ENCODE measurements at places on chromosomes 16 and 17.

DNA sequence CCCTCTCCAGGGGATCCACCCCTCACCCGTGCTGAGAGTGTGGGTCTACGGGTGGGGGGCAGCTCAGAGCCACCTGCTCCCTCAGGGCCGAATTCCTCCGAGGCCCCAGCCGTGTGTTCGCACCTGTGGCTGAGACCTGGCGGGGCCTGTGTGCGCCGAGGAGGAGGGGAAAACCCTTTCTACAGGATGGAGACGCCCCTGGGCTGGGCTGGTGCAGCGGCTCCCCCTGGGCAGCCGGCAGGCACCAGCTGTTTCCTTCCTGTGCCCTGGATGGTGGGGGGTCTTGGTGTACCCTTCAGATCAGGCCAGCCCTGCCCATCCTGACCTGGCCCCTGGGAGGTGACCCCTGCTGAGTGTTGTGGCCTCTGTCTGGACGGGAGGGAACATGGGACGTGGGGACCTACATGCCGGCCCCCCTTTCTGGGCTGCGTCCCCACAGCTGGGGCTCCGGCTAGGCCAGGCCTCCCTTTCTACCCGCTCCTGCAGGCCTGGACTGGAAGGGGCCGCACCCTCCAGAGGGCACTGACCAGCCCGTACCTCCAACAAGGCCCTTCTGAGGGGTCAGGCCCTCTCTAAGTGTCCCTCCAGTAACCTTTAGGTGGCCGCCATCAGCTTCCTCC lies 28.3 kb upstream of the PABPN1L start:
- no peak for DNase-seq

- peak; percentile 32 for DNase-seq
Observed at GRCh38 chr17:78258323-78259191, 27.1 kb downstream of the TMEM235 start.

DNA sequence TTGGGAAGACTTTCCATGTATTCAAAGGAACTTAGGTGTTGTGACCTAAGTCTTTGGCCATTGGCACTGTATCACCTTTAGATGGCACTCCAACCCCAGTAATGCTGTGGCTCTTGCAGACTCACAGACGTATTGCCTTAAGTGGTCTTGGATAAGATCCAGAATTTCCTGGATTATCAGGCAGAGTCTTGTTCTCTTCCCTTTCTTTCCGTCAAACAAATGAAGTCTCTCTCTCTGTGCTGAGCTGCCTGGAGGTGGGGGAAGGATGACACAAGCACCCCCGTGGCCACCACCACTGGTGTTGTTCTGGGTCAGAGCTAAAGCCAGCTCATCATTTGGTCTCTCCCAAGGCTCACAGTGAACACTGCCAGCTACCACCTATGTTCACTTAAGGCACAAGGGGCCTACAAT lies 789.9 kb upstream of the KIF2B start:
- DNase-seq = no peak

- DNase-seq = no peak
Observed at GRCh38 chr16:27967169-27967568, 96.3 kb downstream of the GSG1L start.

GRCh38 chr16:18979936-18980335 lies 3.8 kb upstream of the TMC7 start:
- DNase-seq = no peak

- DNase-seq = no peak
Observed at GRCh38 chr16:11234884-11235702, 20.9 kb downstream of the SOCS1 start.

GRCh38 chr16:21083729-21084268 lies 66.8 kb downstream of the DNAH3 start:
- DNase-seq = no peak

DNA sequence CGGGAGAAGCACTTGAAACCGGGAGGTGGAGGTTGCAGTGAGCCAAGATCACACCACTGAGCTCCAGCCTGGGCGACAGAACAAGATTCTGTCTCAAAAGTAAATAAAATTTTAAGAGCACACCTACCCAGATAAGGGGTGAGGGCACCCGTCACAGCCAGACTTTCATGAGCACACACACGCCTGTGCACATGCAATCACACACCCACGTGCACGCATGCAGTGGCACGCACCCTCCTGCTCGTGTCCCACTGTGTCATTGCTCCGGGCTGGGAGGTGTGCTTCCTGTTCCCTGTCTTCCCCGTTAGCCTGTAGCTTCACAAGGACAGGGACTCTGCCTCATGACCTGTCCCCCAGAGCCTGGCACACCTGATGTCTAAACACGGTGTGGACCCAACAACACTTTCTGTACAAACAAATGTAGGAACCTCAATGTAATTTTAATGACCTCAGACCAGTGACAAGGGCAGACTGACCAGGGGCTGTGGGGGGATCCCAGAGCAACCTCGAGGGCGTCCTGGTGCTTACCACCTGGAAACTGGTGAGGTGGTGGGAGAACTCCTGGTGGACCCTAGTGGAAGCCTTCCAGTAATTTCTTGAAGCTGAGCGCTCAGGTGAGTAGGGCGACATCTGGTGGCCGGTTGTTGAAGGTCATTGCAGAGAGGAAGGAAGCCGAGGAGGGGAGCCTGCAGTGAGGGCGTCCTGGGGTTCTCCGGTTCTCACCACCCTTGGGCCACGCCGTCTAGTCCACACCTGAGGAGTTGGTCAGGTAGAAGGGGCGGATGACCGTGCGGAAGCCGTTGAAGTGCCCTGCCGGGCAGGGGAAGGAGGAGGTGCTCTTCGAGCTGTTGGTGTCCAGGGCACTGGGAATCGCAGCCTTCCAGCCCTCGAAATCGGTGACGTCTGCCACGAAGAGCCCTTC lies 8.6 kb downstream of the LGALS3BP start:
- peak; percentile 70 for DNase-seq

DNA sequence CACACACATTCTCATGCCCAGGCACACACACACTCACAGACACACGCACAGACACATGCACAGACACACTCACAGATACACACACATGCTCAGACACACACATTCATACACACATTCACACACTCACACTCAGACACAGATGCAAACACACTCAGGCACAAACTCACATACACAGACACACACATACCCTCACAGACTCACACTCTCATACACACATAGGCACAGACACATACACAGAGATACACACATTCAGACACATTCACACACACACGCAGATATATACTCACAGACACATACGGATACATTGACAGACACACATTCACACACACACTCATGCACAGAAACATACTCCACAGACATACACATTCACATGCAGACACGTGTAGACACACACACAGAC lies 89.6 kb downstream of the RBFOX3 start:
- no peak for DNase-seq

DNA sequence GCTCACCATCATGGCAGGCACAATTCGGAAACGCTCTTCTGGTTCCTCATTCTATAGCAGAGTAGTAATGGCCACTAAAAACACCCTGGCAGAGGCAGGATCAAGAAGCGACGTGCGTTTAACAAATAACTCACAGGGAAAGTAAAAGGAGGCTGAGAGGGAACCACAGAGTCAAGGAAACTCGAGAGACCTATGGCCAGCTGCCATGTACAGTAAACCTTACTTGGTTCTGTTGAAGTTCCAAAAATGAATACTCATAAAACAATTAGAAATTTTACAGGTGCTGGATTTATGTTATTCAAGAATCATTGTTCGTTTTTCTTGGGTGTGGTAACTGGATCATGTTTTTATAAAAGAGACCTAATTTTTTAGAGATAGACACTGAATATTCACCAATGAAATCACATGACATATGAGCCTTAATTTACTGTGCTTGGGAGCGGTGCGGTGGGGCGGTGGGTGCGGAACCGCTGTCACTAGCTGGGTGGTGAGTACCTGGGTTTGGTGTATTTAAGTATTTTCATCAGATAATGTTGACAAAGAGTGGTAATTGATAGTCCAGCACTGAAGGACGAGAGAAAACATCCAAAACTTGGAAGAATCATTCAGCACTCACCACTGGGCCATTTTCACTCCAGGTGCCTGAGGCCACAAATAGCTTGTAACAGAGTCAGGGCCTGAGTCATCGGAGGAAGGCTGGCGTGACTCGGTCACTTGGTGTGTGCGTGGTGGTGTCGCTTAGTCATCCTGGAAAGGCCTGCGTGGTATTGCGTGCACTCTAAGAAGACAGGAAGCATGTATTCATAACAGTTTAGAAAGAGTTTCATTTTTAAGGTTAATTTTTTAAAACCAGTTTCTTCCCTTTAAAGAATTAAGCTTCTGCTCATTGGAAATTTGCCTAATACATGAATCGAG lies 135.4 kb upstream of the CHMP6 start:
- peak; percentile 66 for DNase-seq

DNA sequence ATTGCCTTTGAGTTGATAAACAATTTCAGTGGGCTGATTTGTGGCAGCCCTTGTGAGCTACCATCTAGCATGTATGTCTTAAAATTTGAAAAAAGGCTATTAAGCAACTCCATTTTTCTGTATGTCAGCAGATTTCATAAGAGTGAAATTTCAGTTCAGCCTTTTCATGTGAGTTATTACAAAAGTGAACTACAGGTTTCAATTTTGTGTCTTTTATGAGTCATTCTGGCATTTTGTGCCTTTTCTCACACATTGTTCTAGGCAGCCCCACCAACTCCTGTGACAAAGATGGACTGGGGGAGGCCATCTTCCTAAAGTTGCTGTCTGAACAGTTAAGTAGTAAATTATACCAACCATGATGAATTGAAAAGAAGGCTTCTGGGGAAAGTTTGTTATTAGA lies 52.1 kb downstream of the USP10 start:
- DNase-seq = no peak

DNA sequence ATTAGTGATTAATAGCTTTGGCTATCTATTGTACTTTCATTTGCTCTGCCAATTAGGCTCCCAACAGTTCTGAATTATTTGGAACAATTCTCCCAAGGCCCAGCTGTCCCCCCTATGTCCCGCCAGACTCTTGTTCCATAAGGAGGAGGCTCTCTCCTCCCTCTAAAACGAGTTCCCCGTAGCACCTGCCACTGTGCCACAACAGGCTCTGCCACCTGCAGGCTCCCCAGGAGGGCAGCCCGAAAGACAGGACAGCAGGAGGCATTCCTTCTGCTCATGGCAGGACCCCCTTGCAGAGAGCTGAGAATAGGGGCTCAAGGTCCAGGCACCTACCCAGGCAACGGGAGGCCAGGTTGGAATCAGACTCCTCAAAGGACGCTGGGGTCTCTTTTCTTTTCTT lies 9.0 kb downstream of the PITPNM3 start:
- DNase-seq = no peak

DNA sequence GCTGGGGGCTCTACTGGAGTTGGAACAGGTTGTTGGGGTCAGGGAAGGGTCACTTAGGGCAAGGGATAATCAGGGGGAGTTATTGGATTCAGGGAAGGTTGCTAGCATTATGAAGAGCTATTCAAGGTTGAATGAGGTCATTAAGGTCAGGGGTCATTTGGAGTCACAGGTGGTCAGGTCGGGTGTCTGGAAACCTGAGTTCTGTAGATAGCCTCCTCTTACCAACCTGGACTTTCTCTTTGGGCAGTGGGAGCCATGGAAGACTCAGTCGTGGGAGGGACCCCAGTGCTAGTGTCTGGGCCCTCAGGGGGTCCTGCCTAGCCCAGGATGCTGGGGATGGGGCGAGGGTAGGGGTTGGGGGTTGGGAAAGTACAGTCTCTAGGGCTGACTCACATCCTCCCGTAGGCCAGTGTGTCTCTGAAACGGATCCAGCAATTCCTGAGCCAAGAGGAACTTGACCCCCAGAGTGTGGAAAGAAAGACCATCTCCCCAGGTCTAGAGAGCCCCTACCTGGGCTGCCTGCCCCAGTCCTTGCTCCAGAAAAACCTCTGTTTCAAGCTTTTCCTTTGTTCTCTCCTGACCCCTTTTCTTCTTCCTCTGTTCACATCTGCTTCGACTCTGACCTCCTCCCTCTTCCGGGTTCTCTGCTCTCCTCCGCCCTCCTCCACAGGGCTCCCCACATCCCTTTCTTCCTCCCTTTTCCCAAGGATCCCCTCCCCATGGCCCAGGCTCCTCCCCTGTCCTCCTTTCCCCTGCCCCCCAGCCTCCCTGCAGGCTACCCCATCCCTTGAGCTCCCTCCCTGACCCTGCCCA lies 33.5 kb downstream of the ABCC3 start:
- no peak for DNase-seq

GRCh38 chr17:79959042-79959441 lies 76.6 kb downstream of the TBC1D16 start:
- DNase-seq = no peak

DNA sequence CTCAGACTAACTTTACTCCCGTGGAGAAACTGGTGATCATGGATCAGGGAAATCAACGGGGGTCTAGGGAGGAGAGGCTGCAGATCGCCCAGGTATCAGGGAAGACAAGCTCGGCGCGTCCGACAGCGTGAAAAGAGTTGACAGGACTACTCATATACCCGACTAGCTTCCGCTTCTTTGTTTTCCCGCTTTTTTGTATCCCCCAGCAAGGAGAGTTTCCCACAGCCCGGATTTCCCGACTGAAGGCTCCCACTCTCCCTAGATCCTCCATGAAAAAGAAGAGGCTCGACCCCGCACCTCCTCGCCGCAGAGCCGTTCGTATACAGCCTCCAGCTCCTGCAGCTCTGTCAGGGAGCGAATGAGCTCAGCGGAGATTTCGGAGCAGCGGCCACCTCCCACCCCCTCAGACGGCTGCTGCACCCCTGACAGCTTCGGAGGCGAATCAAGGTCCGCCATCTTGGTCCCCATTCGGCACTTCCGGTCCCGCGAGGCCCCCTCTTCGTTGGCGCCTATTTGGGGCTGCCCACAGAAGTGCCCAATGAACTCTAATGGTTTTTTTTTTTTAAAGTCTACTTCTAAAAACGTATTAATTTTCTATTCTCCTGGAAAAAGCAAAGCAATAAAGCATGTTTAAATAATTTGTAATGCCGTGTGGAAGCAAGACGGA lies at the start of gene COG4:
COG4 (minus strand) TSS at position 479 of the 667 bp plus-strand sequence; CDS start at position 468, 11 bp downstream.
- peak; percentile 77 for DNase-seq

DNA sequence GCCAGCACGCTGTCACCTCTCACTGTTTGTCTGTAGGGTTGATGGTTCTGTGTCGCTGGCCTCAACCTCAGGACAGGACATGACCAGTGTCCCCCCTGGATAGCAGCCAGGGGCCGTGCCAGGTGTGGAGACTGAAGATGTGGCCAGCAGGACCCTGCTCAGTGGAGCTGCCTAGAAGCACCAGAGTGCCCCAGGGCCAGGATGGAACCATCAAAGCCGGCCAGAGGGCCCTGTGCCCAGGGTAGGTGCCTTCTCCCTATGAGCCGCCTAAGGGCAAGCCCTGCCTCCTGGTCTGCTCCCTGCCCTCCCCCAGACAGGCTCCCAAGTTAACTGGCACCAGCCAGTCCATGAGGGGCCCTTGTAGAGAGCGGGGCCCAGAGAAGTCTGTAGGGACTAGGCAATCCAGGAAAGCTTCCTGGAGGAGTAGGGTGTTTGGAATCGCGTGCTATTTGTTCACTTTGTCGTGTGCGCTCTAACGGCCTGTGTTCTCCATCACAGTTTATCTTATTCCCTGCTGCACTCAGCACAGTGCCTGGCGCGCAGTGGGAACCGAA lies 546 bp upstream of the NDUFB10 start:
- DNase-seq = no peak

GRCh38 chr17:30378241-30378824 lies 394 bp upstream of the CPD start:
- peak; percentile 34 for DNase-seq
